ENCODE measurements at places on chromosomes 12 and 14. TPM values are rescaled to one million over a fixed set of nuclear protein-coding genes. Genes with fewer than 3 reads are reported as not detected.

- no peak for DNase-seq
Measured at GRCh38 chr12:25364529-25365339, 114.0 kb upstream of the KRAS start.

DNA sequence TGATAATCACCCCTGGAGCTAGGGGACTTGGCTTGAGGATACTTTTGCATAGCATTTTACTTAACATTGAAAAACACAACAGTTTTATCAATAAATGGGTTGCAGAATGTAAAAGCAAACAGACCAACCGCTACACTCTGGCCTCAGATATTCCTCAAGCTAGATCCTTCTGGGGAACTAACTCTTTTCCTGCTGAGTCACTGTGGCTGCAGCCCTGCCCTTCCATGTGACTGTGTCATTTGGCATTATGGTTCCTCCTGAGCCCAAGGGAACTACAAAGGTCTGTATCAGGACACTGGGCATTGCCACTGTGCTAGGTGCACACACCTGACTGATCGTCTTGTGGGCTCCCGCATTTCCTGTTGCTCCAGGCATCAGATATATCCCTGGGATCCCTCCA is 56.6 kb downstream of the TTC9 start:
- peak; percentile 60 for DNase-seq

- DNase-seq: peak; percentile 82
Measured at GRCh38 chr14:50560931-50561285, 963 bp downstream of the ATL1 start.

The SYNDIG1L gene
- total RNA-seq: 0.24 TPM

GRCh38 chr12:4280351-4281163 is 7.0 kb downstream of the CCND2 start:
- peak; percentile 69 for DNase-seq

The FBRSL1 gene
- total RNA-seq: 101 TPM

GRCh38 chr12:65232476-65233077 is 45.9 kb upstream of the MSRB3 start:
- DNase-seq: no peak

DNA sequence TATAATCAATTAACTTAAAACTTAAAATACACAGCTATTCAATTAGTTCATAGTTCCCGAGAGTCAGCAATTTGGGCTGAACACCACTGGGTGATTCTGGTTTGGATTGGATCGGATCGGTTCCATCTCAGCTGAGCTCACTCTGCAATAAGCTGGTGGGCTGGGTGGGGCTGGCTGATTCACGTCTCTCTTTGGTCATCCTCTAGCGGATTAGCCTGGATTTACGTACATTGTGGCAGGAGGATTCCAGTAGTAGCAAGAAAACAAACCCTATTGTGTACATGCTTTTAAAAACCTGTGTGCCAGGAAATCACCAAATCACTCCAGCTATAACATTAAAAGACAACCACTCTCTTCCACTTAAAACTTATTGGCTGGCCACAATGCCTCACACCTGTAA is 3.2 kb upstream of the CLEC4C start:
- no peak for DNase-seq

The CIDEB gene
- total RNA-seq: 12.9 TPM

GRCh38 chr12:104435175-104435574 is 21.6 kb upstream of the CHST11 start:
- no peak for DNase-seq

GRCh38 chr14:23095196-23096108 is at the start of gene C14orf119:
Gene C14orf119, plus strand, starts transcription at chr14:23095505. Its CDS starts 2,154 bp downstream, at chr14:23097659.
- peak; percentile 100 for DNase-seq

The ARMH4 gene
- total RNA-seq: 0.57 TPM

The TCHP gene
- total RNA-seq: 11.4 TPM

- peak; percentile 72 for DNase-seq
Measured at GRCh38 chr12:101696251-101697196, 916 bp upstream of the CHPT1 start.

- DNase-seq: no peak
Measured at GRCh38 chr12:76674669-76675315, 89.1 kb upstream of the ZDHHC17 start.

Data from colonic mucosa (tissue), 4 donors.